ENCODE measurements at places on chromosomes 13 and 19.

GRCh38 chr19:38298821-38299680 is 5.0 kb upstream of the C19orf33 start:
- DNase-seq: no peak

DNA sequence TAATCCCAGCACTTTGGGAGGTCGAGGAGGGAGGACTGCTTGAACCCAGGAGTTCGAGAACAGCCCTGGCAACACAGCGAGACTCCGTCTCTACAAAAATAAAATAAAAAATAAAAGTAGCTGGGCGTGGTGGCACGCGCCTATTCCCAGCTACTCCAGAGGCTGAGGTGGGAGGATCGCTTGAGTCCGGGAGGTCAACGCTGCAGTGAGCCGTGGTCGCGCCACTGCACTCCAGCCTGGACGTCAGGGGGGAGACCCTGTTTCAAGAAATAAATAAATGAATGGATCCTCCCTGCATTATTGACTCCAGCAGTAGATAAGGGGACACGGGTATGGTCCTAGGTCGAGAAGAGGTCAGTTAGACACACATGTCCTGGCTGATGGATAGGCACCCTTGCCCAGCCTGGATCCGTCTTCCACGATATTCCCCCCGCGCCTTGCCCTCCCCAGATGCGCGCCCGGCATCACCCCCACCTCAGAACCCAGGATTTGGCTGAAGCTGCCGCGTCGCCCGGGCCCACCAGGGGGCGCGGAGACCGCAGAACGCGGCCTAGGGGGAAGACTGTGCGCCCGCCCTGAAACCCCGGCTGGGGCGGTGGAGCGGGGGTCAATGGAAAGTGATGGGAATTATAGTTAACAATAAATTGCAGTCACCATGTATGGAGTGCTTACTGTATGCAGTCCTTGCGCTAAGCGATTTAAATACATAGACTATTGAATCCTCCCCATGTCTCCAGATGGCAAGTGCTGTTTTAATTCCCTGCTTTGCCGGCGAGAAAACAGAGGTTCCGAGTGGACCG is 2.1 kb upstream of the HOOK2 start:
- DNase-seq: peak; percentile 76

GRCh38 chr13:73722120-73722519 is 412.1 kb downstream of the KLF12 start:
- DNase-seq: no peak

DNA sequence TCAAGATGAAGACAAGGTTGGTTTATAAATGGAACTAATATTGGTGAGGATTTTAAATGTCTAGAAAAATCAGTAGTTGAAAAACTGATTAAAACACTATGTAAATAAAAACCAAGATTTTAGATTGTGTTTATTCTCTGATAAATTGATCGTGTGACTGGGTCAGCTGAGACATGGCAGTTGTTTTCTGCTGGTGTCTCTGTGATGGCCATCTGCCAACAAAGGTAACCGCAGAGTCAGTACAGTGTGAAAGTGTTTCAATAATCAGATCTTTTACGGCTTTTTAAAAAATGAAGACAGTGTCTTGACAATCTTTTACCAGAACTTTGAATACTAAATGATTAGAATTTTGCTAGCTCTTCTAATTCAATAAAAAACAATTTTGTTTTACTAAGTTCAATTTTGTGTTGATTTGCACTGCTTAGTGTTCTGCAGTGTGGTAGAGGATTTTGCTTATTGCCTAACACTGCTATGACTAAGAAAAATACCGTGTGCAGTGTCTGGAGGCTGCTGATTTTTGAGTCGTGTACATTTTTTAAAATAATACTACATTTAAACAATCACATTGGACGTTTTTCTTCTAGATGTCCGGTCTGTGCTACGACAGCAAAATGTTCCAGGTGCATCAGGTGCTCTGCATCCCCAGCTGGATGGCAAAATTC is 32.7 kb upstream of the GPR183 start:
- no peak for DNase-seq

- no peak for DNase-seq
Measured at GRCh38 chr13:98225036-98225940, 48.2 kb upstream of the RNF113B start.
